Naive B cell (primary cell): ENCODE measurements at places on chromosomes 1 and 21.

DNA sequence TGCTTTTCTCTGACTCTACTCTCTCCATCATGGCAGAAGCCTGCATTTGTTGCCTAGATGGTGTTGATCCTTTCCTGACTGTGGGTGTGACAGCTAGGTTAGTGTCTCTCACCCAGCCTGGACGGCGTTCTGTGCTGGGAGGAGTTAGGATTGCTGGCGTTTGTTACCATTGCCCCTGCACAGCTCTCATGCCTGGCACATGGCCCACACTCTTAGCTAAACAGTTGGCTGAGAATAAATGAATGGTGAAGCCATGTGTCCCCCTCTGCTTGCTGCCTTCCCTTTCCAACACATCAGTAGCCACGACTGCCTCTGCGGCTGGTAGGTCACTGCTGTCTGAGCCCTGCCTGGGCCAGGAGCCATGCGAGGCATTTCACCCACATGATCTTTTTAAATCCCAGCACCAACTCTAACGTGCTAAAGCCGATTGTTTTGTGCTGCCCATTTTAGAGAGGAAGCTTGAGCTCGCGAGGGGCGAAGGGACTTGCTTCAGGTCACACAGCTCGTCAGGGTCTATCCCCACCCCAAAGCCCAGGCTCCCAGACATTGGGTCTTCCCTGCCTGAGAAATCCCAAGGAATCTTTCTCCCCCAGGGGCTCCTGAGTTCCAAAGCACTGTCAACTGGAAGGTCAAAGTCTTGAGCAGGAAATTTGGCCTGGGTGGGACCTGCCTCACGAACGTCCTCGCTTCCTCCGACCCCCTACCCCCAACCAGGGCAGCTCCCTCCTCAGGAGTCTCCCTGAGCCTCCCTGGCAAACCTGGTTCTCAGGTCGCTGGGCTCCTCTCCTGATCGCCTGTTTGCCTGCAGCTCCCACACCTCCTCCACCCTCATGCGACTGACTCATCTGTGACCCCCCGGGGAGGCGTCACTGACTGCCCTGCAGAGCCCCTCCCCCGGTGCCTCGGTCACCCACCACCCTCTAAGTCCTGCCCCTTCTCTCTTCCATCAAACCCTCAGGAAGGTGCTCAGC, 271.7 kb upstream of the C1orf174 start:
- H3K4me1 ChIP-seq: no peaks in the 10 kb centered on the region
- H3K27ac ChIP-seq: no peak overlapping the region

DNA sequence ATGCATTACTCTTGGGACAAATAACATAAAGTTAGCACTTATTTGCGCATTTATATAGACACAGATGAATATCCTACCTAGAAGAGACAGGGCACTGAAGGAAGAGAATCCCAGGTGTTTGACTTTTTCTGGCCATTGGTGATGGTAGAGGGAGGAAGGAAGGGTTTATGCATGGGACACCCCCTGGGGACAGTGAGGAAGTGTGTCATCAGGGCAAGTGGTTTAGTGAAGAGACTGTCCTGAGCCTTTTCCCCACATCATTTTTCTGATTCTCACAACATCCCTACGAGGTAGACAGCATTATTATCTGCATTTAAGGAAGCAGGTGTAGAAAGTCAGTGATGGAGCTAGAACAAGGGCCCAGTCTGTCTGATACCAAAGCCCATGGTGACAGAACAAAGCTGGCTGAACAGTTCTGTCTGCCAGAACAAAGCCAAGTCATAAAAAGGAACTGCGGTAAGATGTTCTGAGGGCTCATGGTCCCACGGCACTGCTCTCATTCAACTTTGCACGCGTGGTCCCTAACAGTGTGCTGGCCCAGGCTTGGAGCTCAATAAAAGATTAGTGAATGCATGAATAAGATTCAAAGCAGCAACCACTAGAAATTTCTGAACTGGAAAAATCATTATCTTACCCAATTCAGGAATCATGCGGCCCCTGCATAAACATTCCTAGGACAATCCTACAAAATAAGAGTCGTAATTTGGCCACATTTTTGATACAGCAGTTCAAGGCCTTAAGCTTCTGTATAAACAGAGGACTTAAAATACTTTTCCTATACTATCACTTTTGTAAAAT, 12.2 kb upstream of the CDC42BPA start:
- H3K4me3 ChIP-seq: no peak overlapping the region
- DNase-seq: no peak
- H3K27me3 ChIP-seq: peaks cover 11% of the 10 kb centered on the region
- peaks cover 10% of the 10 kb centered on the region for H3K4me1 ChIP-seq

GRCh38 chr1:164678136-164678700, 119.2 kb downstream of the PBX1 start:
- H3K27me3 ChIP-seq: no peaks in the 10 kb centered on the region
- no peak overlapping the region for H3K4me3 ChIP-seq
- DNase-seq: no peak
- H3K4me1 ChIP-seq: no peaks in the 10 kb centered on the region

DNA sequence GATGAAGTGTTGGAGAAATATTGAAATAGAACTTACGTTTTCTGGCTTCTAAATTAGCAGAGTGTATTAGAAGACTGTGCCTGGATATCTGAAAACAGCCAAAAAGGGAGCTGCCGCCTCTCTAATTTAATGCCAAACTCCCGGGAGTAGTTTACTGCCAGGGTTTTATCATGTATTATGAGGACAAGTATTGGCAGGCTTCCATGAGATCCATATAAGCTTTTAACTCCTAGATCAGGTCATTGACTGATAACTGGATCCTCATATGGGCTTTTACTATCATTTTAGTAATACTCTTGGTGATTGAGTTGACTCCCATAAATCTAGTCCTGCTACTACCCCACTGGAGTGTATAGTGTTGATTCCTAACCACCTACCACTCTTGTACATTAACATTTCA, 178.4 kb upstream of the CXADR start:
- H3K27me3 ChIP-seq: no peaks in the 10 kb centered on the region
- no peak overlapping the region for H3K4me3 ChIP-seq
- no peaks in the 10 kb centered on the region for H3K36me3 ChIP-seq
- DNase-seq: no peak

- no peaks in the 10 kb centered on the region for H3K36me3 ChIP-seq
- no peak for DNase-seq
Observed at GRCh38 chr21:16408280-16408679, 678.5 kb downstream of the USP25 start.

DNA sequence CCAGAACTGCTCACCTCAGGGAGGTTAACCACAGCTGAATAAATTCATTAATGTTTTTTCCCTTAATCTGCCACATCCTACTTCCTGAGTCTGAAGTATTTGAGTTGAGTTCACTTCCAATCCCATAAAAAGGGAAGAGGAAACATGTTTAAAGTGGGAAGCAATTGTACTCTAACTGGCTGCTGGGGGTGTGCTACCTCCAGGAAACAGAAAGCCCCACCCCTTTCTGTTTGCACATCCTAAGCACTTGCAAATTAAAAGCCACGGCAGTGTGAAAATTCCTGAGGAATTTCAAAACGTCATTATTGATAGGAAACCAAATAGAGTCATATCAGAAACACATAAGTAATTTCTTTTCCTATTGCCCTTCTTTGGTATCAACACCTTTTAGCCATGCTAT, 307.0 kb upstream of the NR5A2 start:
- no peak overlapping the region for H3K27ac ChIP-seq
- DNase-seq: no peak
- H3K4me3 ChIP-seq: no peak overlapping the region
- peaks cover 29% of the 10 kb centered on the region for H3K27me3 ChIP-seq
- no peaks in the 10 kb centered on the region for H3K4me1 ChIP-seq
- no peaks in the 10 kb centered on the region for H3K36me3 ChIP-seq
